ENCODE measurements at places on chromosomes 4 and X.

DNA sequence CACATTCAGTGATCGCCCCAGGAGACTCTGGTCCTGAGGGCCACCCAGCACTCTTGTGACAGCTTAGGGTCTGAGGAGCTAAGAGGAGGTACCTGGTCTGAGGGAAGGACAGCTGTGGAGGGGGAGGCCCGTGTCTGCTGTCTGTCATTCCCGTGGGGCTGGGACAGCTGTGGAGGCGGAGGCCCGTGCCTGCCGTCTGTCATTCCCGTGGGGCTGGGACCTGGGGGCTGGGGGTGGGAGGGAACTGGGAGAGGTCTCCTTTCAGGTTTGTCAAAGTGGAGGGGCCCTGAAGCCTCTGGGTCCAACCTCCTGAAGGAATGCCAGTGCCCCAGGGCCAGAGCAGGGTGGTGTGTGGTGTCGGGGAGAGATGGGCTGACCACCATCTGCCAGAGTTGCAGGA, 45.0 kb upstream of the ADRA2C start:
- DNase-seq, result no peak

- no peak for DNase-seq
Observed at GRCh38 chrX:1902901-1903235, 288.0 kb downstream of the ASMT start.

- DNase-seq, result no peak
Observed at GRCh38 chr4:21387683-21388082, 560.9 kb downstream of the KCNIP4 start.

GRCh38 chr4:16117164-16117563, 33.3 kb upstream of the PROM1 start:
- no peak for DNase-seq

DNA sequence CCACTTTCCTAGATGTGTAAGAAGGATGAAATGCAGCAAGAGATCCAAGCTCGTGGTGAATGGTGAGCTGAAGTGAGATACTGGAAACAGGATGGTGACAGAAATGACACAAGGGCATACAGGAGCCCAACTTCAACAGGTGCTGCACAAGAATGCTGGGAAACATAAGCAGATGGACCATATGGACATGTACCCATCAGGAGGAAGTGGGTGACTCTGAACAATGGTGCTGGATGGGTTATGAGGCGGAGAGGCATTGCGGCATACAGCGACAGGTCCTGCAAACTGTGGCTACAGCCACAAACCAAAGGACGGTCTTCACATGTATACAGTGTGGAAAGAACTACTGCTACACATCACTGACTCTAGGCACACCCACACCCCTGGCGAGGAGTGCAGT, 265.7 kb downstream of the CAMK2D start:
- no peak for DNase-seq

DNA sequence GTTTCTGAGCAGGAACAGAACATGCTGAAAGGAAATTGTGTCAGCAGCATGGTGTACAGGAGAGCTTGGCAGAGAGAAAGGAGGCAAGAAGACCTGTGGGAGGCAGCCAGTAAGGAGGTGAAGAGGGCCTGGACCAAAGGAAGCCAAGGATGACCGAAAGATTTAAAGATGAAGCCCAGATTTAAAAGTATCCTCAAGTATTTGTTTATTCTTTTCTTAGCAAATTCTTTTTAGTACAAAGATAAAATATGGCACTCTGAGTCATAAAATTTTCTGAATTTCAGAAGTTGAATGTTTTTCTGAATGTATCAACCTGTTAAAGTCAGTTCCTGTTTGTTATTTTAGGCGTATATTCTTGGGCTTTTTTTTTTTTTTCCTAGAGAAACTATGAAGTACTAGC, 3.5 kb downstream of the PKD2 start:
- no peak for DNase-seq

GRCh38 chr4:86561256-86561655, 32.9 kb upstream of the PTPN13 start:
- no peak for DNase-seq

- DNase-seq, result no peak
Observed at GRCh38 chr4:128277856-128278255, 9.8 kb downstream of the PGRMC2 start.

DNA sequence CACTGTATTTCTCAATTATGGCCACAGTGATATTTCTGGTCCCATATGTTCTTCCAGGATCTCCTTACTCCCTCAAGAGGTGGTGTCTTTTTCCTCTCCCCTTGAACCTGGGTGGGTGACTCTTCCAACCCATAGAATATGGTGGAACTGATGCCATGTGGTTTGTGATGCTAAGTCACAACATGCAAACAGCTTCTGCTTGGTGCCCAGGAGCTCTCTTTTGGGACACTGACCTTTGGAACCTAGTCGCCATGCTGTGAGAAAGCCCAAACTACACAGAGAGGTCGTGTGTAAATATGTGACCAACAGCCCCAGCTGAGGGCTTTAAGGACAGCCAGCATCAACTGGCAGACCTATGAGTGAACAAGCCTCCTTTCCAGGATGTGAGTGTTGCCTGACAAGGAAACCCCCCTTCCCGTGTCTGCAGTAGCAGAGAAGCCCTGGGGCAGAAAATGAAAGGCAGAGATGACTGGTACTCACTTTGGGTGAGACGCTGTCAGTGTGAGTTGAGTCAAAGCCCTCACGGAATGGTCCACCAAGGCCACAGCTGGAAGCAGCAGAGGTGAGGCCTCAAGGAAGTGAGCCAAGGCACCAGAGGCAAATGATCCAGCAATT, 223.4 kb downstream of the BCOR start:
- peak; percentile 61 for DNase-seq

- DNase-seq, result no peak
Observed at GRCh38 chr4:115334736-115335411, 221.5 kb upstream of the NDST4 start.

- DNase-seq, result no peak
Observed at GRCh38 chr4:151782296-151782695, 21.5 kb upstream of the GATB start.

DNA sequence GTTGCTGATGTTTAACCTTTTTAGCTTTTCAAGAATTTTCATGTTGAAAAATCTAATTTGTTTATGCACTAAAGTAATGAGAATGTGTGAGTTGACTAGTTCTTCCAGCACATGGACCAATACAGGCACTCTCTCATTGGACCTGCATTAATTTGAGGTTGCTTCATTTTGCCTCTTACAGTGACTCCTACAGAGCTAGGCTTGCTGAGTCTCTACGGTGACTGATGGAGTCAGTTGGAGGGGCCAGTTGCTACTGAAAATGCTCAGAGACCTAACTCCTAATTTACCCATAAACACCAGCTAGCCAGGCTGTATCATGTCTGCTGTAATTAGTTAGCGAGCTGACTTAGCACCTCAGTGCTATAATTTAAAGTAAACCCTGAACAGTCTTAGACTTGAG, 10.9 kb downstream of the MTHFD2L start:
- DNase-seq, result no peak

- no peak for DNase-seq
Observed at GRCh38 chr4:144171697-144172096, 31.2 kb upstream of the GYPA start.

GRCh38 chrX:120358737-120359456, 3.0 kb upstream of the ATP1B4 start:
- DNase-seq, result peak; percentile 32

GRCh38 chr4:184498598-184498997, 24.2 kb upstream of the IRF2 start:
- no peak for DNase-seq

DNA sequence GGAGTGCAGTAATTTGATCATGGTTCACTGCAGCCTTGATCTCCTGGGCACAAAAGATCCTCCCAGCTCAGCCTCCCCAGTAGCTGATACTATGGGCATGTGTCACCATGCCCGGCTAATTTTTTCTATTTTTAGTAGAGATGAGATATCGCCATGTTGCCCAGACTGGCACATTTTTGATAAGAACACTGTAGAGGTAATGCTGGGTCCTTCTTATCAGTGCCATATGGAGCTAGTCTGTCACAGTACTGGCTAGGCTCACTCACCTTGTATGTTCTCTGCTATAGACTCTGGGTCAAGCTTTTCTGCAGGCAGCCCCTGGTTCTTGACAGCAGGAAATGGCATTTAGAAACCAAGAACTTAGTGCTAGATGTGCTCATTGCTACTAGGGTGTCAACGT, 53.9 kb downstream of the BCOR start:
- DNase-seq, result no peak

GRCh38 chr4:102543030-102543928, 42.1 kb downstream of the NFKB1 start:
- no peak for DNase-seq

DNA sequence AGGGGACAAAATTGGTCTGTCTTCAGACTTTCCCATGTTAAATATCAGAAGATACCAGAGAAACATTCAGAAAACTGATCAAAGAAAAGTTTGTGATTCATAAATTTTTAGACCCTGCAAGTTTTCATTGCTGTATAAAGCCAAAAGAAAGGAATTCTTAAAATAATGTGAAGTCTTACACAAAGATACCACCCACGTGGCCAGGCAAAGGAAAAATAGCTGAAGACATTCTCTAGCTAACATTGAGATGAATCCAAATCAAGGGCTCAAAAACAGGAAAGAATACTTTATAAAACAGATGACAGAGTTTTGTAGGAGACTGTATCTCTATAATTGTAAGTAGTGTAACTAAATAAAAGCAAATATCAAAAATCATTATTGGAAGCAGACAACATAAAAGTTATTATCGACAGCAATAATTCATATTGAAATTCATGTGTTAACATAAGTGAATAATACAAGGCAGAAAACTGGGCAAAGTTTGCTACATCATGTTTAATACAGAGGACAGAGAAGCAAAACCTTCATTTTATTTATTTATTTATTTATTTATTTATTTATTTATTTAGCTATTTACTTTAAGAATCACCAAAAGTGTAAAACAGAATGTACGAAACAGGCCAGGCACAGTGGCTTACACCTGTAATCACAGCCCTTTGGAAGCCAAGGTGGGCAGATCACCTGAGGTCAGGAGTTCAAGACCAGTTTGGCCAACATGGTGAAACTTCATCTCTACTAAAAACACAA, 204.6 kb upstream of the SLIT2 start:
- no peak for DNase-seq

- DNase-seq, result no peak
Observed at GRCh38 chr4:88621763-88622327, 29.6 kb downstream of the HERC3 start.

DNA sequence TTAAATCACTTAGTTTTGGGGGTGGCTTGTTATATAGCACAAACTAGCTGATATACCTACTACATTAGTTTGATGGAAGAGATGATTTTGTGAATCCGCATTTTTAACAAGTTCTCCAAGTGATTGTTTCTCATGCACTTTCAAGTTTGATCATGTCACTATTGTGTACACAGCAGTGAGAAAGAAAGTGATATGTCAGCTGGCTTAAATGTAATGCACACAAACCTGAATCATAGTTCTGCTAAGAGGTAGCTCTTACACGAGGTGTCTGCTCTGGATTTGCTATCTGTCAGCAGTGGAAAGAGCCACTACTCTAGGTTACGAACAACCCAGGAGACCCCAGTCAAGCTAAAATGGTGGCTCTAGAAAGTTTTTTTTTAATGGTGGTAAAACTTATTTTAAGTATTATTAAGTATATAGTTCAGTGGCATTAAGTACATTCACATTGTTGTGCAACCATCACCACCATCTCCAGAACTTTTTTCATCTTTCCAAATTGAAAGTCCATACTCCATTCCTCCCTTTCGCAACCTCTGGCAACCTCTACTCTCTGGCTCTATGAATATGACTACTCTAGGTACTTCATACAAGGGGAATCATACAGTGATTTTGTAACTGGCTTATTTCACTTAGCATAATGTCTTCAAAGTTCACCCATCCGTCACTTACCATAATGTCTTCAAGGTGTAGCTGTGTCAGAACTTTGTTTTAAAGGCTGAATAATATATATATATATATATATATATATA, 147.3 kb downstream of the HS6ST2 start:
- DNase-seq, result no peak

- no peak for DNase-seq
Observed at GRCh38 chr4:4406455-4407298, 19.8 kb downstream of the NSG1 start.

GRCh38 chr4:121685257-121685656, 11.5 kb downstream of the ANXA5 start:
- no peak for DNase-seq

DNA sequence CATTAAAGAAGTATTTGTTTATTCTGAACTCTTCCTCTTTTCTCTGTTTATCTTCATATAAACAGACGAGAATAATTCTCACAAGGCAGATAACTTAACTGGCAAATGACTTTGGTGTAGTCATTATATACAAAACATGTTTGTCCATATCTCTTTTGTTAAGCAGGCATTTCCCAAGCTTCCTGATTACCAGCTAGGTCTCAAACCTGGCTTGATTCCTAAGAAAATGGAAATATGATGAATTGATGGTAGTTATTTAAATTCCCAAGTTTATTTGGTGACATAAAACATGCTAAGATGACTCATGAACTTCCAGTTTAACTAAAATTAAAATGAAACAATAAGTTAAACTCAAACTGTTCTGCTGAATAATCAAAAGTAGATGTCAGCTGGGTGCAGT, 96.8 kb downstream of the ARSJ start:
- no peak for DNase-seq
